Stimulated activated naive CD8-positive, alpha-beta T cell treated with anti-CD3 and anti-CD28 coated beads, Interleukin-15, Interleukin-2, amounts not matched to agents 100 U/mL and 50 U/mL, for 24 hours (primary cell): ENCODE measurements at places on chromosomes 11 and 22.

DNA sequence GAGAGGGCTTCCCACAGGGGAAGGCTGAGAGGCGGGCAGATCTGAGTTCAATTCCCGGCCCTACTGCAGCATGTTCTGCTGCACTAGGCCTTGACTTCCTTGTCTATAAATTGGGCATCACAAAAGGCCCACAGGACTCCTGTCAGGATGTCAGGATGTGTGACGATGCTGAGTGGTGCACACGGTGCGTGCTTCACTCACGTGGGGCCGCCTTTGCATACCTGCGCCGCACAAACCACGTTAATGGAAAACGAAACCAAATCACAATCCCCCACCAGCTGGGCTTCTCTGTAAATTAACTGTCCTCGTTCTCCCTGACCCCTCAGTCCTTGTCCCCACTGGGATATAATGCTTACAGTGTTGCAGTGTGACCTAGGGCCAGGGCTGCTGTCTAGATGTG is 32.3 kb upstream of the TSPAN18 start:
- no peak for DNase-seq

- no peak for DNase-seq
These were observed 1.2 kb downstream of the KLHL35 start for GRCh38 chr11:75431533-75432525.

GRCh38 chr22:20237480-20238440 is 30.4 kb downstream of the RTN4R start:
- DNase-seq: no peak

GRCh38 chr22:20516399-20516798 is 9.0 kb downstream of the MED15 start:
- DNase-seq: no peak

GRCh38 chr11:10856689-10857458 is 979 bp downstream of the ZBED5 start:
- DNase-seq: no peak

DNA sequence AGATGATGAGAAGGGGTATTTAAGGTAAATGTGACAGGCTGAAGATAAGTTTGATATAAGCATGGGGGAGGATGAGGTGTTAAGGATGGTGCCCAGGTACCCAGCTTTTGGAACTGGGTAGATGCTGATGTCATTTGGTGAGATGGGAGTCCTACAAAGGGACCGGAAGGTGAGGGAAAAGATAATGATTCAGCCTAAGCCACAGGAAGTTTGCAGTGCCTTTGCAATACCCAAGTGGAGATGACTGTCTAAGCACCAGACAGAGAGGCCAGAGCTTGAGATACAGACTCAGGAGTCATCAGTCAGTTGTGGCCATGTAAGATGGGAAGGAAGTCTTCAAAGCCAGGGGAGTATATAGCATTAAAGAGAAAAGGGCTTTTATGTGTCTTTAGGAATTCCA is 30.0 kb upstream of the SMCO4 start:
- no peak for DNase-seq

- no peak for DNase-seq
These were observed 16.6 kb downstream of the TST start for GRCh38 chr22:37002633-37003032.

DNA sequence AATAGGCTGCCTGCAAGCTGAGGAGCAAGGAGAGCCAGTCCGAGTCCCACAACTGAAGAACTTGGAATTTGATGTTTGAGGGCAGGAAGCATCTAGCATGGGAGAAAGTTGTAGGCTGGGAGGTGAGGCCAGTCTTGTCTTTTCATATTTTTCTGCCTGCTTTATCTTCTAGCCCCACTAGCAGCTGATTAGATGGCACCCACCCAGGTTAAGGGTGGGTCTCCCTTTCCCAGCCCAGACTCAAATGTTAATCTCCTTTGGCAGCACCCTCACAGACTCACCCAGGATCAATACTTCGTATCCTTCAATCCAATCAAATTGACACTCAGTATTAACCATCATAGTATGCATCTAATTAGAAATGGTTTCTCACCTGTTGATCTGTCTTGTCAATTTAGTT is 5.0 kb upstream of the COX8A start:
- DNase-seq: no peak

DNA sequence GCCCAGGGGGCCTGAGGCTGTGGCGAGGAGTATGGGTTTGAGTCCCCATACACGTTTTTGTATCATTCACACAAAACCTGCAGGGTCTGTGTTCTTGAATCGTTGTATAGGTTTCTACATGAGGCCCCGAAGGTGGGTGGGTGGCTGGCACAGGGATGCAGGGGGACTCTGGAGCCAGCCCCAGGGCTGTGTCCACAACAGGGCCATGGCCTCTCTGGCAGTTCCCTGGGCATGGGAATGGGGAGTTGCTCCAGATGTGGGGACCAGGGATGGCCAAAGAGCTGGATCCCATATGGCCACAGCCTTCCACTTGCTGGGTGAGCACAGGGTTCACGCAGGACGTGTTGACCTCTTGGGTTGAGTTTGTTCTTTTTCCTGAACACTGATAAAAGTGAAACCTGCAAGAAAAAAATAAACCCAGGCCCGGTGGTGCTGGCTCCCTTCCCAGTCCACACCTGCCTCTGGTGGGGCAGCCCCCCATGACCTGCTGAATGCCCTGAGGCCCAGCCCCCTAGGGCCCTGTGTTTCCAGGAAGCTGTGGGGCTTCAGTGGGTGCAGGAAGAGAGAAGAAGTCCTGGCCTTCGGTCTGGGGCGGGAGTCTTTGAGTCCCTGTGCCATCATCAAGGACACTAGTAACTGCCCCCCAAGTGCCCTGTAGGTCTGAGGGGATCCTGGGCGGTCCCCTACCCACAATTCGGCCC is 16.1 kb downstream of the MYRF start:
- DNase-seq: no peak

DNA sequence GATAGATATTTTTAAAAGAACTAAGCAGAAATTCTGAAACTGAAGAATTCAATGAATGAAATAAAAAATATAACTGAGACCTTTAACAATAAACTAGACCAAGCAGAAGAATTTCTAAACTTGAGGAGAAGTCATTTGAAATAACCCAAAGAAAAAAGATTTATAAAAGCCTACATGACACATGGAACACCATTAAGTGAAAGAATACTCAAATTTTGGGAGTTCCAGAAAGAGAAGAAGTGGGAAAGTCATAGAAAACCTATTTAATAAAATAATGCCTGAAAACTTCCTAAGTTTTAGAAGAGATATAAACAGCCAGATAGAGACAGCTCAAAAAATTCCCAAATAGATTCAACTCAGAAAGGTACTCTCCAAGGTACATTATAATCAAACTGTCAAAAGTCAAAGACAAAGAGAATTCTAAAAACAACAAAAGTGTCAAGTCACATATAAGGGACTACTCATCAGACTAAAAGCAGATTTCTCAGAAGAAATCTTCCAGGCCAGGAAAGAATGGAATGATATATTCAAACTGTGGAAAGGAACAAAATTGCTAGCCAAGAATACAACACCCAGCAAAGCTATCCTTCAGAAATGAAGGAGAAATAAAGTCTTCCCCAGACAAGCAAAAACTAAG is 72.9 kb upstream of the GNAZ start:
- no peak for DNase-seq

- DNase-seq: no peak
These were observed 103.8 kb downstream of the MORC2 start for GRCh38 chr22:30864441-30865420.

- DNase-seq: peak; percentile 16
These were observed 253.7 kb upstream of the CHORDC1 start for GRCh38 chr11:90476442-90477007.

GRCh38 chr11:77851503-77851902 is 30.6 kb downstream of the AAMDC start:
- DNase-seq: no peak

DNA sequence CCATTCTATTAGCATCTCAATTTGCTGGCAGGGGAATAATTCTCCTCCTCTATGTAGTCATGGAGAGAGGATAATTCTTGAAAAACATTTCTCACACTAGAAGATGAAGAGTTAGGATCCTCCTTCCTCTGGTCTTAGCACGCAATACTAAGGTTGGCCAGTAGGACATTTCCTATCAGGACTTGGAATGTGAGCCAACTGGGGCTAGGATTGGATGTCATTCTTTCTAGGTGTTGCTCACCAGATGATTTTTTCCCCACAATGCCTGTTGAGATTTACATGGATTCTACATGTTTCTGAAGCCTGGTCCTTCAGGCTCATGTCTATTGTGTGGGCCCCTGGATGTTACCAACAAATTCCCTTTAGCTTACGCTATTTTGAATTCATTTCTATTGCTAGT is 28.0 kb downstream of the SLN start:
- no peak for DNase-seq

DNA sequence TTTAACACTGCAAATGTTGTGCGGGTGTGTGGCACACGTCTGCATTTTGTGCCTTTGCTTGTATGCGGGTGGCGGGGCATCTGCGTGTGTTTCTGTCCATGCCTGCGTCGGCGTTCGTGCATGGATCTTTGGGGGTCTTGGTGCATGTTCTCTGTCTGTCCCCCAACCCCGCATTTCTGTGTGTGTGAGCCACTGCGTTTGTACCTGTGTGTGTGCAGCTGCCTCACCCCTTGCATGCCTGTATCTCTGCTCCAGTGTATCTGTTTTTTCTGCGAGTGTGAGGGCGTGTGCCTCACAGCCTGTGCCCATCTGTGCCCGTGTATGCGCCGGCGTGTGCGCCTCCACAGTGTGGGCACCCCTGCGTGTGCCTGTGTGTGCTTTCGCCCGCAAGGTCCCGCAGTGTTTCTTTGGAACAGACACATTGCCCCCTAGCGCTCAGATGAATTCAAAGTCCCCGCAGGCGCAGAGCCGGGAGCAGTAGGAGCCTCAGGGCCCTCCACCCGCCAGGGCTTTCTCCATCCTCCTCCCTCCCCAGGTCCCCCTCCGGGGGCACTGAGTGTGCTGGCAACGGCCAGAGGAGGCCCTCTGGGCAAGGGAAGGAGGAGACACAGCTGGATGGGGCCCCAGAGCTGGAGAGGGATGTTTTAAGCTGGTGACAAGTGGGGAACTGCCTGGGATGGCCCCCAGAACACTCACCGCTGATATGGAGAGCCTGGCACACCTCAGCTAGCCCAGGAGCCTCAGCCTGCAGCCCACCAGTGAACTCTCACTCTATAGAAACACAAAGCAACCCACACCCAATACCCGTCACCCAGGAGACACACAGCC is 3.1 kb upstream of the MN1 start:
- peak; percentile 58 for DNase-seq

DNA sequence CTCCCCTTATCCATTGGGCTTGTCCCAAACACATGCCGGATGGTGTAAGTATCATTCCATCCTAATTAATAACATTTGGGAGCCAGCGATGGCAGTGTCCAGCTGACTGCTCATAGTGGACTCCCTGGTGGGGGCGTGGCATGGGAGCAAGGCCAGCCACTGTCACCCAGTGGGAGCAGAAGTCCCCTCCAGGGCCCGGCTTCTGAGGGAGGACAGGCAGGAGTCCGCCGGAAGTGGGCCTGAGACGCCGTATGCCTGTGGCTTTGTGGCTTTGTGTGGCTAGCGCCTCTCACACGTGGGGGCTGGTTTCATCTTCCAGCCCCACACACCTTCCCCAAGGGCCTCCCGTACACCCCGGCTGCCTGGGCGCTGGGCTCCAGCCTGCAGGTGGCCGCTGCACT is 124.5 kb downstream of the KCNQ1 start:
- no peak for DNase-seq

GRCh38 chr22:19576460-19577421 is 52.5 kb upstream of the CLDN5 start:
- peak; percentile 78 for DNase-seq

- DNase-seq: no peak
These were observed 14.2 kb upstream of the MUC5B start for GRCh38 chr11:1208394-1209261.

DNA sequence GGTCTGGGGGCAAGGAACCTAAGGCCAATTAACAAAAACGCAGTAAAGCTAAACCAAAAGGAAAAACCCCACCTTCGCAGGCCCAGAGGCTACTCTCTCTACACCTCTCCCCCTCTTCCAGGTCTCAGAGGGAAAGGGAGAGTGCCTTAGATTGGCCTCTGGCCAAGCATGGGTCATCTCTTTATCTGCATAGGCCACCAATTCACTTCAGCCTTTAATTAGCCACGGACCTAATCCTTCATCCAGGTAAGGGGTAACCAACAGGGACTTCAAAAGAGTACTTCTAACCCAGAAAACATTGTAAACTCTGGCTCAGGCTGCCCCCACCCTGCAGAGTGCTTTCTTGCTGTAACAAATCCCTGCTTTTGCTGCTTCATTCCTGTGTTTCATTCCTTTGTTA is 9.4 kb downstream of the VSTM5 start:
- no peak for DNase-seq

DNA sequence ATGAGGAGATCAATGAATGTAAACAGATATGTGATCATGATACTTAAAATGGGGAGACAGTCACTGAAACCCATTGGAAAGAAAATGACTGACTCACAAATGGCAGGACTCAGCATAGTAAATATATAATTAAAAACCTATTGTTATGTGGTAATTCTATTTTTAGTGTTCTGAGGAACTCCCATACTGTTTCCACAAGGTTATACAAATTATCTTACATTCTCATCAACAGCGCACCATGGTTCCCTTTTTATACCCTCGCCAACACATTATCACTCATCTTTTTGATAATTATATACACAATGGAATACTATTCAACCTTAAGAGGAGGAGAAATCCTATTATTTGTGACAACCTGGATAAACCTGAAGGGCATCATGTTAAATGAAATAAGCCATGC is 17.1 kb downstream of the OR5B21 start:
- no peak for DNase-seq

DNA sequence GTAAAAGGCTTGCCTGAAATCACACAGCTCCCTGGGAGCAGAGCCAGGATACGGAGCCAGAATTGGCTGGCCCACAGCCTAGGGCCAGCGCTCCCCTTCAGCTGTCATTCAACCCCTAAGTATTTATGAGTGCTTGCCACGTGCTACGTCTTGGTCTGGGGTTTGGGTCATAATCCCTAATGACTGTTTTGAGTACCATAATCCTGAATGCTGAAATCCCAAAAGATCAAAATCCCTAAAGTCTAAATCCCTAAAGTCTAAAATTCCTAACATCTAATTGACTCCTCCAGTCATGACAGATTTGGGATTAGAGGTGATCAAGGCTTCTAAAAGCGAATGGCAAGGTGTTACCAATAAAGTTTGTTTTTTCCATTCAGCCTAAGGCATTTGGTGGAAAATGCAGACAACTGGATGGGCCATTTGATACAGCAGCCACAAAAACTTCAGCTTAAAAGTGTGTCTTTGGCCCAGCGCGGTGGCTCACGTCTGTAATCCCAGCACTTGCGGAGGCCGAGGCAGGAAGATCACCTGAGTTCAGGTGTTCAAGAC is 59.8 kb upstream of the PRR5 start:
- no peak for DNase-seq

- DNase-seq: no peak
These were observed 242.2 kb downstream of the DCDC1 start for GRCh38 chr11:31127290-31127689.

- no peak for DNase-seq
These were observed 13.5 kb downstream of the SGSM1 start for GRCh38 chr22:24819487-24819886.
